ENCODE measurements at places on chromosomes 6 and 20.

DNA sequence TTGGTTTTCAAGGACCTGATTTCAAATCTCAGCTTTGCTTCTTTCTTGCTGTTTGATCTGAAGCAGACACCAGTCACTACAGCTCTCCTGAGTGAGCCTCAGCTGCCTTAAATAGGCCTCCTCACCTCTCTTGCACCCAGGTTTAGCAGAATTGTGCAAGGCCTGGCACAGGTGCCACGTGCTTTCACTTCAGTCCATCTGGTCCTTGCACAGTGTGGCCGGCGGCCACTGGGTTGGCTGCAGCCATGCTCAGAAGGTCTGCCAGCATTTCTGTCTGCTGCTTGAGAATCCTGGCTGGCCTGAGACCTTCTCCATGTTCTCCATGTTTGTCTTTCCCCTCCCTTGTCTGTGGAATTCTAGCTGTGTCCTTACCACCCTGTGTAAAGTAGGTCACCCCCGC is 14.5 kb upstream of the DAAM2 start:
- no peak for DNase-seq

DNA sequence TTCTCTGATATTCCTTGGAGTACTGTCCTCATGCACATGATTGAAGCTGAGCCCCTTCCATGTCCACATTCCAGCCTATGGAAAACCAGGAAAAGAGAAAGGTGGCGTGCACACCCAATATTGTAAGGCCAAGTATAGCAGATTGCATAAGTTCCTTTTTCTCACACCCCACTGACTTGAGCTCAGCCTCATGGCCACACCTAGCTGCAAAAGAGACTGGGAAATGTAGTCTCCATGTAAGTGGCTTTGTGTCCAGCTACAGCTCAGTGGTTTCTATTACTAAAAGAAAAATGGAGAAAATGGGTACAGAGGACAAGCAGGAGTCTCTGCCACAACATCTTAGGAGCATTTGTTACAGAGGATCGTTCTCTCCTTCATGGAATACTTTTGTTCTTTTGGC is 10.8 kb upstream of the UST start:
- DNase-seq = no peak

DNA sequence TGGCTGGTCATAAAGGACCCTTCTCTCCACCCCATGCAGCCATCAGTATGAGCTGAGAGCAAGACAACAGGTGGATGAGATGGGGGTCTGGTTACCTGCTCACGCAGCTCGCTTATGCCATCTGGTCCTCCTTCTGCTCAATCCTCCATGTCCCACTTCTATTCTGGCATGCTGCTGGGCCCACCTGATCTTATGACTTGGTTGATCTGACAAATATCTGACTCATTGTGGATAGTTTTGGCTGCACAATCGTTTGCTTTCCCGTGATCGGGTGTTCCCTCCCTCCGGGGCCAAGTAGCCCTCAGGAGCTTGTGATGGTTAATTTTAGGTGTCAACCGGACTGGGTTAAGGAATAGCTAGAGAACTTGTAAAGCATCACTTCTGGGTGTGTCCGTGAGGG is 26.6 kb upstream of the ELMO2 start:
- DNase-seq = no peak

DNA sequence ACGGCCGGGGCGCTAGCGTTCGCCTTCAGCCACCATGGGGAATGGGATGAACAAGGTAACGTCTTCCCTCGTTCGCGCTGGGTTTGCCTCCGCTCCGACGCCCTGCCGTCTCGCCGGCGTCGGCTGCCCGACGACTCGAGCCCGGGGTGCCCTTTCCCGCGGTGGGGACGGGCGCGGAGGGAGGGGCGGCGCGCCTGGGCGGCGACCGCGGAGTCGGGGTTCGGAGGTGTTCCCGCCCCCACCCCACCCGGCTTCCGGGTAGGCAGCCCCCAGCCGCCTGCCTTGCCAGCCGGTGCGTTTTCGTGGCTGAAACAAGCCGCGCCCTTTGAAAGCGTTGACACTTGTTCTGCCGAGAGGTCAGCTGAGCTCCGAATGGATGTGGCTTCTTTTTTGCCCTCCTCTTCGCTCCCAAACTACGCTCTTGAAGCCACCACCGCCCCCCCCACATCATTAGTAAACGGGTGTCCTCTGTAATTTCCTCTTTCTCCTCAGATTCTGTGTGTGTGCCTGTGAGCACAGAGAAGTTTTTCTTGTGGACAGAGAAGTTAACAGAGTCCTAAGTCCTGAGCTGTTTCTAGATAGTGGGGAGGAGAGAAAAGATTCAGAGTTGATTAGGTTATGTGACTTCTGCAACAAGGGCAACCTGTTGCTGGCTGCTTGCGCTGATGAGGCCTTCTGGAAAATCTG is 362 bp downstream of the DUSP22 start:
- no peak for DNase-seq

DNA sequence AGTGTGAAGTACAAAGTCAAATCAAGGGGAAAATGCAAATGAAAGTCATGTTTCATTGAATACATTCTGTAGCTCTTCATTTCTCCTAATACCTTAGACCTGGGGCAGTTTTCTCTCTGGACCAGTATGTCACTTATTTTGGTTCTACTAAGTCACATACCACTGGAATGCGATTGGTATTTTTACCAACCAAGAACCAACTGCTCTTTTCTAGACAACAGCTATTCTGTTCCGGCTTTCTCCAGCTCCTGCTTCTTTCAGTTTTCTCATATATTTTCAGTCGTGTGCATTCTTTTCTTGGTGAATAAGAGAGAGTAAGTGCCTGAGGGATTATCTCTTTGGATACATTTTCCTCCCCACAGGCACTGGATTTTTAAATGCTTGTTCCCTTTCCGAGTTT is 39.2 kb upstream of the SPACA1 start:
- DNase-seq = no peak

DNA sequence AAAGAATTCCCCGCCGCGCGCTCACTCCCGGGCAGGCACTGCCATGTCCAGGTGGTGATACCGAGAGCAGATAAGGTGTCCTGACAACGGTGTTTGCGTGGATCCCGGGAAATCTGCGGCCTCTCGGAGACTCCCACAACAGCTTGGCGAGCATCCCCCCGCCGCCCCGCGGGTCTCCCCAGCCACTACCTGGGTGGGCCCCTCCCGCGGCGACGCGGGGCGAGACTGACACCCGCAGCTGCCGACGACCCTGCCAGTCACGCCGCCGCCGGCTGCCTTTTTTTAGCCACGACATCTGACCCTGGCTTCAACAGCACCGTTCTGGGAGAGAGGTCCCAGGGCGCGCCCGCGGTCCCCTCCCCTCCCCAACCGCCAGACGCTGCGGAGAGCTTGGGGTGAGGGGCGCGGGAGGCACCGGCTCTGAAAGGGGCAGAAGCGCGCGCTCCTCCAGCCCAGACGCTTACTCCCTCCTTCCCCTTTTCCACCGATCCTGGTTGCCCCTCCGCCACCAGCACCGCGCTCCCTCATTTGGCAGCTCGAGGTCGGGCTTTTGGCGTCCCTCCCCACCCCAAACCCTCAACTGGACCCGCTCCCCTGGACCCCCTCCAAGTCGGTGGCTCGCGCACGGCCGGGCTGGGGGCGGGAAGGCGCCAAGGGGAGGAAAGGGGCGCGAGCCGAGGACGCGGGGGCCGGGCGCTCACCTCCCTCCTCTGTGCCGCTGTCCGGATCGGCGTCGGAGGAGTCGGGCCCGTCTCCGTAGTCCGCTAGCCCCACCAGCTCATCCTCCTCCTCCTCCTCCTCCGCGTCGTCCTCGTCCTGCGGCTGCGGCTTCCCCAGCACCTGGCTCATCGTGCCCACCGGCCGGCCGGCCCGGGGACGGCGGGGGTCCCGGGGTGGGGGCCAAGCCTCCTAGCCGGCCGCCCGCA is 665 bp downstream of the RRAGD start:
- peak; percentile 51 for DNase-seq

- peak; percentile 82 for DNase-seq
These were observed 4.0 kb downstream of the VARS1 start for GRCh38 chr6:31791324-31792089.

GRCh38 chr6:169700296-169700695 is 1.5 kb downstream of the WDR27 start:
- DNase-seq = peak; percentile 40

DNA sequence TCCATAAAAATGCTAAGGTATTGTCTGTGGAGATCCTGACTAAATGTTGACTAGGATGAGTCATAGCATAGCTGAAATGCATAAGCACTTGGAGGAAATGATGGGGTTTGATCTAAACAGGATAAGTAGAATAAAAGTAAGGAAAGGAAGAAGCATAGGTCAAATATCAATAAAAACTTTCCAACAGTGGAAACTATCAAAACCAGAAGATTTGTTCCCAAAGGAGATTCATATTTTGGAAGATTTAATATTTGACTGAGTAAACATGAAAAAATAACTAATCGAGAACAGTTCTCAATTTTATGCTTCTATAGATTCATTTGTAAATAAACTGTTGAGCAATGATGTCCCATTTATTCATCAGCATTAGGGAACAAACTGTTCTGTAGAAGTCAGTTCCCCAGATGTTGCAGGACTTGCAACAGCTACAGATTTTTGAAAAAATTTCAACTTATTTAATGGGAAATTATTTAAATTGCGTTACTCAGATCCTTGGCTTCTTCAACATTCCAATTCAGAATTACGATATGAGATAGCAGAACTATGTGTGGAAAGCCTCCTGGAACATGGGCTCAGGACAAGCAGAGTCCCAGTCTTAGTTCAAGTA is 133.7 kb upstream of the TBX18 start:
- DNase-seq = peak; percentile 19

- DNase-seq = no peak
These were observed 33.4 kb downstream of the MTRES1 start for GRCh38 chr6:107061125-107062020.

GRCh38 chr20:3927486-3928291 is 38.5 kb downstream of the PANK2 start:
- DNase-seq = peak; percentile 50

- no peak for DNase-seq
These were observed 1.6 kb upstream of the TCF21 start for GRCh38 chr6:133887156-133887879.

GRCh38 chr20:41118632-41119031 is 18.7 kb upstream of the PLCG1 start:
- no peak for DNase-seq

- no peak for DNase-seq
These were observed 4.7 kb downstream of the CDS2 start for GRCh38 chr20:5131502-5131901.
